ENCODE measurements at places on chromosomes 7 and 10.

GRCh38 chr10:69838853-69839252, 37.1 kb downstream of the COL13A1 start:
- DNase-seq, result no peak

DNA sequence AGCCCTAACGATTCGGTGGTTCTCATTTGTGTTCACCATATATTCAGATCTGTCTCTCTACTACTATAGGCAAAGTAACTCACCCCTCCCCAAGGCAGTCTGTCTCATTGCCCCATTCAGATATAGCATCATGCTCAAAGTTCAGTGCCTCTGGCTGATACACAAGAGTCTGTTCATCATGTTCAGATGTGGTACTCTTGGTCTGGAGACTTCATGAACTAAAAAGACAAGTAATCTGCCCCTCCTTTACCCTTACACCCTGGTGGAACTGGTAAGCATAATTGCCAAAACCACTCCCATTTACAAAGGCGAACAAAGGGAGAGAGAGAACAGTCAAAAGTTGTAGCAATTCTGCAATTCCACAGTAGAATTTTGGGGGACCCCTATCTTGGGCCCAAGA, 29.9 kb downstream of the UMAD1 start:
- DNase-seq, result no peak

GRCh38 chr7:149093228-149093627, 2.7 kb upstream of the ZNF786 start:
- peak; percentile 58 for DNase-seq

DNA sequence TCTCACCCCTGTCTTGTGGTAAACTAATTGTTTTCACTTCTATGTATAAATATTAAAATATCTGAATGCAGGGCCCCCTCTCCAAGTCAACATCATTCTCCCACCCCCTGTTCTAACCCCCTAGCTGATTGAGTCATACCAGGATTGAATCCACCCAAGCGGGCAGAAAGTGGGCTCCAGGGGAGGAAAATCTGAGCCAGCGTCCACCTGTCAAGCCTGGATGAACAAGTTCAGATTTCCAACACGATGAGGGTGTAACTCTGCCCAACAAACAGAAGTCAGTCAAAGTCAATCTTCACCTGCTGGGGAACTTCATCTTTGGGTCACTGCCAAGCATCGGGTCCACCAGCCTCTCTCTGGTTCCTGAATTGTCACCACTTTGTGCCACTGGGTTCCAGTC, 162.9 kb upstream of the CELF2 start:
- DNase-seq, result no peak

DNA sequence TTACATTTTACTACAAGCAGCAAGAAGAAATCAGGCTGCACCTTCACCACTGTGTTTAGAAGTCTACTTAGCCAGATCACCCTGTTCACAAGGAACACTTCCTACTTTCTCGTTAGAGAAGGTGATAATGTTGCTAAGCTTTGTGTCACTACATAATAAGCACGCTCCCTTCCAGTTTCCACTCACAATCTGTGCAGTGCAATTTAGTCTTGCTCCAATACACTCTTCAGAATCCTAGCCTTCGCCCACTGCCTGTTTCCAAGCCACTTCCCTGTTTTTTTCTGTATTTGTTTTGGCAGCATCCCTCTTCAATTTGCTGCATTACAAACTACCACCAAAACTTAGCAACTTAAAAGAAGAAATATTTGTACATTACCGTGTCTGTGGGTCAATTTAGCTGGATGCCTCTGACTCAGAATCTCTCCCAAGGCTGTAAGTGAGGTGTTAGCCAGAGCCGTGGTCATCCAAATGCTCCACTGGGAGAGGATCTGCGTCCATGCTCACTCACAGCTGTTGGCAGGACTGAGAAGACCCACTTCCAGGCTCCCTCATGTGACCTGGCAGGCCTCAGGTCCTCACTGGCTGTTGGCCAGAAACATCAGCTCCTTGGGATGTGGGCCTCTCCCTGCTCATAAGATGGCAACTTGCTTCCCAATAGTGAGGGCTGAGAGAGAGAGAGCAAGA, 110.4 kb downstream of the PON1 start:
- DNase-seq, result no peak

DNA sequence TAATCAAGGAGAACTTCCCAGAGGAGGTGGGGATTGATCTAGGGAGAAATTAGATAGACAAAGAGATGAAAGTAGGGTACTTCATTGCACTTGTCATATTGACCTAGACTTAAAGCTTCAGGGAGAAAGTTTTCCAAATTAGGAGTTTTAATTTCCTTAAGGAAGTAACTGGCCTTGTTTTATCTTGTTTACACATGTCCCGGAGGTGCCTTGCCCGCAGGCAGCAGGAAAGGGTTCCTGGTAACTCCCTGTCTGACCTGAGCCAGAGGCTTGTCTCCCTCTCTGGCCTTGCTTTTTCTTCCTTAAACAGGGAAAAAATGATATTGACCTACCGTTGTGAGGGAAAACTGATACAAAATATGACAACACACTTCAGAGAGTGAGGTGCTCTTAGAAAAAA, 181.6 kb downstream of the EVX1 start:
- DNase-seq, result no peak

- no peak for DNase-seq
These were observed 13.2 kb upstream of the UNCX start for GRCh38 chr7:1219498-1219897.

GRCh38 chr10:29811751-29812427, 177.1 kb upstream of the SVIL start:
- peak; percentile 37 for DNase-seq

GRCh38 chr10:57815949-57816348, 451.7 kb downstream of the IPMK start:
- DNase-seq, result no peak

DNA sequence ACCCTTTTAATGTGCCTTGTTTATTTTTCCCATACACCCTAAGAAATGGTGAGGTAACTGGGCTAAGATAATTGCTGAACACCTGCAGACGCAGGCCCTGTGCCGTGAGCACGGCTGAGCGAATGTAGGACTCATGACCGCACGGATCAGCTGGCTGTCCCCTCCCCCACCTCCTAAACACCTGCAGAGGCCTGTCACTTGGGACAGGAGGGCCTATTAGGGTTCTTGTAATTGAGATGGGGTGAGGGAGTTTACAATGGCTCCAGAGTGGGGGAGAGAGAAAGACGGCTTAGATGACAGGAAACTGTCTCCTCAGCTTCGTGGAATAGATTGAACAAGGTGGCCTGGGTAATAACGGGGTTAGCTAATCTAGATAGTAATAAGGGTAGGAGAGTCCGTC, 291.7 kb upstream of the HABP2 start:
- DNase-seq, result no peak

Measured in KBM-7 (cell line).